Activated effector memory CD4-positive, alpha-beta T cell treated with Interleukin-2 at 50 U/mL for 16 hours (primary cell): ENCODE measurements at places on chromosomes 2 and 18.
A peak's percentile ranks its signal among the peaks of the same experiment; 100 is the strongest.

- DNase-seq, result no peak
Observed at GRCh38 chr2:11406958-11407381, 59.0 kb downstream of the E2F6 start.

DNA sequence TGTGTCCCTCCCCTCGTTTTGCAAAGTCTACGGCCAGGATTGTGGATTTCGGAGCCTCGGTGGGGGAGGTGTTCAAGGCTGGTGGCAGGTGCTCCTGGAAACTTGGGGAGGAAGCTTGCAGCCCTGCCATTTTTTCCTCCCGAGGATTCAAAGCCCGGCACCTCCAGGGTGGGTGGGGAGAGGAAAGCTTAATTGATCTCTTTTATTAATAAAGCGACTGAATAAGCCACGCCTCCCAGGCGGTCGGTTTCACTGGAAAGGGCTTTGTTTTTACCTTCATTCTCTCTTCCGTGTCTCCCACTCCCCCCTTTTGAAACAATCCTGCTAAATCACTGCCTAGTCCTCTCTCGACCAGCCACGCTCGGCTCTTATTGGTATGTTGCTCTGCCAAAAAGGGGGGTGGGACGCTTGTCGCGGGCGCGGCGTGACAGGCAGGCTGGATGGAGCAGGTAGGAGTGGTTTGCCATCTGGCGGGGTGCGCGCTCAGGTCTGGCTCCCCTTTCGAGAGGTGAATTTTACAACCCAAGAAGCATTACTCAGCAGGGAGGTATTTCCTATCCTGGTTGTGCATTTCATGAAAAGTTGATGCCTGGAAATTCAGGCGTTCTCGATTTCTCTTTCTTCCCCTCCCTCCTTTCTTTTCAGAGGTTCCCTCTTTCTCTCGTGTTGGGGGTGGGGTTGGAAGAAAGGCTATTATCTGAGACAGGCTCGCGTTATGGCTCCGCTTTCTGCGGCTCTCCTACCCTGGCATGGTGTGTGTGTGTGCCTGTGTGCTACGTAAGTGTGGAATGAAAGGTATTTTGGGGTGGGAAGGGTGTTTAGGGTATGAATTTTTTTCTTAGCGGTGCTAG, 1.4 kb downstream of the NEDD4L start:
- peak; percentile 11 for DNase-seq

GRCh38 chr2:55880416-55881143, 43.0 kb downstream of the EFEMP1 start:
- no peak for DNase-seq

GRCh38 chr2:202813387-202813786, 58.2 kb downstream of the ICA1L start:
- no peak for DNase-seq

GRCh38 chr2:237140689-237141285, 55.1 kb downstream of the COPS8 start:
- no peak for DNase-seq

GRCh38 chr18:23737578-23737977, 48.3 kb downstream of the LAMA3 start:
- DNase-seq, result no peak

GRCh38 chr2:65153515-65153914, 23.6 kb upstream of the RAB1A start:
- no peak for DNase-seq

DNA sequence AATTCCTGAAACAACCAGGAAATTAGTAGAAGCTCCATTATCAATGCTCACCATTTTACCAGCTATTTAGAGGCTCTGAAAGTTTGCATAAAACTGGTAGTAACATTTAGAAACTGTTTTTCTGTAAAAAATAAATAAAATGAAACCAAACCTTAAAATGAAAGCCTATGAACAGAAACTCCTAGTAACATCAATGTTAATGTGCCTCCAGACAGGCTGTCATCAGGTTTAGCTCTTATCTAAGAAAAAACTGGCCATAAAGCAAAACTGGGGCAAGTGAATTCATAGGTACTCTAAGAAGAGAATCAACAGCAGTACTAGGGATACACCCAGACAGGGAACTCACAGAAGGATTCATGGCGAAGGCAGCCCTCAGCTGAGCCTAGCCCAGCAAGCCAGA, 8.0 kb downstream of the E2F6 start:
- DNase-seq, result no peak

DNA sequence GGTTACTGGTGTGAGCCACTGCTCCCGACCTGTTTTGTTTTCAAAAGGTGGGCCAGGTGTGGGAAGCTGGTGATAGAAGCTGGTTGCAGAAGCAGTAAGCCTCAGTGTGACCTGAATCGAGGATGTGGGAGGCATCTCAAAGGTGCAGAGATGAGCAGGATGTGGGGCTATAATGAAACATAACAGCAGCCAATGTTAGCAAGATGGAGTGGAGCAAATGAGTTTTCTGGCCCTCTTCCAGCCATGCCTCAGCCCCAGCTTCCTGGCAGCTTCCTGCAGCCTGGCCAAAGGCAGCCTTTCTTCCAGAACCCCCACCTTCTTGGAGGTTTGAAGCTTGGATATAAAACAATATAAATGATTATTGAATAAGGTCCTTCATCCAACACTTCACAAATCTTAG, 184.8 kb downstream of the NCK2 start:
- DNase-seq, result peak; percentile 46

DNA sequence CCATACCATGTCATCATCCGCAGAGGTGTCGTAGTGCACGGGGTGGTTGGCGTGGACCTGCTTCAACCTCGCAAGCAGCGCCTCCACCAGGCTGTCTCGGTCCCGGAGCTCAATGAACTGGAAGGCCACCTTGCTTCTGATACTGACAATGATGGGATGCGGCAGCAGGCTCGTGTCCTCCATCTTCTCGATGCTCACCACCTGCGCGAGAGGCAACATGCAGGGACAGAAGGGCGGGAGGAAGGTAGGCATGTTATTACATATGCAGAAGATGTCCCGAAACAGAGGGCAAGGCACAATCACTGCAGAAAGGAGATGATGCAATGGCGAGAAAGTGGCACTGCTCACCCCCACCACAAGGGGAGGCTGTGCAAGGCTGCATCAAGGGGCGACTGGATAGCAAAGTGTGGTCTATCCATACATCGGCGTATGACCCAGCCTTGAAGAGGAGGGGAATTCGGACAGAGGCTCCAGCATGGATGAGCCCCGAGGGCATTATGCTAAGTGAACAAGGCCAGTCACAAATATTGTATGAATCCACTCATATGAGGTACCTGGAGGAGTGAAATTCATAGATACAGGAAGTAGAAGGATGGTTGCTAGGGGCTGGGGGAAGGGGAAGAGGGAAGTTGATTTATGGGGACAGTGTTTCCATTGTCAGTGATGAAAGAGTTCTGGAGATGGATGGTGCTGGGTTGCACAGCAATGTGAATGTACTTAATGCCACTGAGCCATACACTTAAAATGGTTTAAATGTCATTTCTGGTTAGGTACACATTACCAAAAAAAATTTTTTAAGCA, 36.6 kb downstream of the RPL31 start:
- no peak for DNase-seq

GRCh38 chr2:42337846-42338566, 23.0 kb downstream of the COX7A2L start:
- DNase-seq, result no peak

GRCh38 chr18:59033359-59033758, 106.3 kb upstream of the SEC11C start:
- no peak for DNase-seq

DNA sequence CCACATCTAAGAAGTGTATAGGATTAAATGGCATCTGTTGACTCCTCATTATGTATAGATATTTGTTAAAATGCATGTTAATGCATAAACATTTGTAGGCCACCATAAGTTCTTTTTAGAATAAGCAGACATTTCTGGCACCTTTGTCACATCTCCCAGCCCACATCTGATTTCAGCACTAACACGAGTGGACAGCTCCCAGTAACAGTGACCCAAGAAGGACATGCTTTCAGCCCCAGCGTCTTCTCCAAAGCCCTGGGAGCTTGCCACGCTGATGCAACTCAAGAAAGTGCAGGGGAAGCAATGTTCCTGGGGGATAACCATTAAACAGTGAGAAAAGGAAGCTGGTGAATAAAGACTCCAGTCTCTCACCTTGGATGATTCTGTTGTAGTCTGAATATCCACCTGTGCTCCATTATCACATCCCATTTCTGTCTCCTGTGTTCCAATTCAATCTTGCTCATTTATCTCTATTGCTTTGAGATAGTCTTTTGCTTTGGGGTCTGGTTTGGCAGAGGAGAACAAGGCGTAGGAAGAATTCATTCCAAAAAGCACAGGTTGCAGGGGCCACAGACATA, 182.6 kb upstream of the THSD7B start:
- DNase-seq, result no peak

DNA sequence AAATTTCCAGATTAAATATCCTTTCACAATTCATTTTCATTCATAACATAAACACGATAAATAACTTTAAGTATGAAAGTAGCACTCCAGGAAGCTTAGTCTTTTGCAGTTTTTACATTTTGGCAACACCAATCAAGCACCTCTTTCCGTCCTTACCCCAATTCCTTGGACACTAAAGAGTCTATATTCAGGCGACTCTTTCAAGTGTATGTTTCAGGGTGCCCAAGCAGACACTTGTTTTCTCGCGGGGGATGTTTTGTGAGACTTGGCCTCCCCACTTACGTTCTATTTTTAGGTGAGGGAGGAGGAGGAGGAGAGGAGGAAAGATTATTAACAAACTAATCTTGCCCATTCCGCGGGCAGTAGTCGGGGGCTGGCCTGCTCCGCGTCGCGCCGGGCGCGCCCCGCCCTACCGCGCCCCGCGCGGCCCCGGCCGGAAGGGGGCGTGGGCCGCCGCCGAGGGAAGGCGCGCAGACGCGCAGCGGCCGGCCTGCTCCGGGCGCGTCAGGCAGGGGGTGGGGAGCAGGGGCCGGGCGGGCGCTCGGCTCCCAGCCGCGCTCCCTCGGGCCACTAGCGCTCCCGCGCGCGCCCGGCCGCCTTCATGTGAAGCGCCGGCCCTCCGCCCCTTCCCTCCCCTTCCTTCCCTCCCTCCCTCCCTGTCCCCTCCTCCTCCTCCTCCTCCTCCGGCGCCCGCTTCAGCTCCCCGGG, at the start of gene ITPRID2:
Gene ITPRID2, plus strand, starts transcription at position 473 of the 708 bp plus-strand sequence. CDS start 337 bp downstream, outside the sequence.
- peak; percentile 52 for DNase-seq

- DNase-seq, result no peak
Observed at GRCh38 chr18:435940-436339, 64.6 kb downstream of the COLEC12 start.

- DNase-seq, result no peak
Observed at GRCh38 chr2:32416519-32416918, 59.7 kb downstream of the BIRC6 start.

DNA sequence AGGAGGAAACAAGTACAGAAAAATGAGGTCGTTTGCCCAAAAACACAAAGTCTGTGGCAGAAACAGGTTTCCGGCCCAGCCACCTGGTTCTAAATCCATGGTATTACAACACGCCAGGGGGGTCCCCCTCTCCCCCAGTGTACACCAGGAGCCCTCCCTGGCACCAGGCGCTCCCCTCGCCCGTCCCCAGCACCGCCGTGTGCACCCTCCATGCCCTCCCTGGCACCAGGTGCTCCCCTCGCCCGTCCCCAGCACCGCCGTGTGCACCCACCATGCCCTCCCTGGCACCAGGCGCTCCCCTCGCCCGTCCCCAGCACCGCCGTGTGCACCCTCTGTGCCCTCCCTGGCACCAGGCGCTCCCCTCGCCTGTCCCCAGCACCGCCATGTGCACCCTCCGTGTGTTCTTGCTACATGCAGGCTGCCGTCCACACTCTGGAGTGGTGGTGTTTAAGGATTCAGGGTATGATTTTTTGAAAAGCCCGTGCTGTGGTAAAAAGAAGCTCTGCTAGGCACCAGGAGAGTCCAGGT, 59.8 kb upstream of the NFATC1 start:
- no peak for DNase-seq

DNA sequence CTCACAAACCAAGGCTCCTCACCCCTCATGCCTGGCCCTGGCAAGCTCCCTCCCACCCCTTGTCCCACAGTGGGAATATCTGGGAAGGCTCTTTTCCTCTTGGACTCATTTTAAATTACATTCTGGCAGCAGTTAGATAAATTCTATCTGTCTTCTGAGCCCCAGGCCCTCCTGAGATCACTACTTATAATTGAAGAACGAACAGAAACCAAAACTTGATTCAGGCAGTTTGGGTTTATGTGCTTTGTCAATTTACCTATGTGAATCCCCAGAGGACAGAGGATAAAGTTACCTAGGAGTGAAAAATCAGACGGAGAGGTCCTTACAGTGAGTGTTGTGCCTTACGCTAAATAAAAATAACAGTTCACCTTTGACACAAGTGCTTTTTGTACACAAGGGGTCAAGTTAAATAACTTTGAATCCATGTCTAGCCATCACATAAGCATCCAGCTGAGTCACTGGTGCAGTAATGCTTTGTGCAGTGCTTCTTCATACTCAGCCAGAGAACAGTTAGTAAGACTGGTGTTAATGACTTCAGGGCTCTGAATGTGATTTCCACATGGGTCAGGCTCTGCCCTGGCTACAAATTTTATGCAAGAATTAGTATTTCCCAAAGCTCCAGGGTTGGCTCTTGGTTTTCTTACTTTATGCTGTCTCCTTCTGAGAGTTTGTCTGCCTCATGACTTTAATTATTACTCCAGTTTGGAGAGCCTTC, 329.3 kb downstream of the INSIG2 start:
- DNase-seq, result no peak

- no peak for DNase-seq
Observed at GRCh38 chr2:23586741-23587306, 201.8 kb downstream of the KLHL29 start.

GRCh38 chr2:176331646-176332045, 62.4 kb downstream of the MTX2 start:
- no peak for DNase-seq

DNA sequence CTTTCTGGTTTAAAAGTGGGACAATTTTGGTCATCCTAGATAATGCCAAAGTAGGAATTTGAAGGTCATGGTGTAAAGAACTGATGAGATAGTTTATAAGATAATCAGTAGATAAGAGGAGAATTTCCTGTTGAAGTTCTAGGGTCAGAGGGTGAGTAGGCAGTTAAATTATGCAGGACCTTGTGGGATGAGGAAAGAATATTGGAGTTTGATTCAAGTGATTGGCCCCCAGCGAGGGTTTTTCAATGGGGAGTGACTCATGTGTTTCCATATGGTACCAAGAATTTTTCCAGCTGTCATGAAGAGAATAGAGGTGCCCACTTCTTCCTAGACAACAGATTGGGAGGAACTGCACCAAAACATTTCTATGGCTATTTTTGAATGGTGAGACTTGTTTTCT, 940.2 kb upstream of the ZEB2 start:
- DNase-seq, result no peak

DNA sequence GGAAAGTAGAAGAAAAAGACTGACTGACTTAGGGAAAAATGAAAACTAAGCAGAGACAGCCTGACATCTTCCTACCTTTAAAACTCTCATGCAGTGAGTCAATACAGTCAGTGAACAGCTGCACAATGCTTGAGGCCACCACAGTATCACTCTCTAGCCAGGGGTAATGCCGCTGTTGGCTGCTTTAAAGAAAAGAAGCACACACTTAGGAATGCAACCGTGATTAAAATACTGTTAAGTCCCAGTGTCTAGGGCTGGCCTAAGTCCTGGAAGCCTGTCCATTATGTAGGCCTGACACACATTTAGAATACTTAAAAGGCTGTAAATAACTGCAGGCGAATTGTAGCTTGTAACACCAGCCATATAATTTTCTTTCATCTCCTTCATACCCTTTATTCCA, 50.7 kb downstream of the SIGLEC15 start:
- DNase-seq, result no peak

GRCh38 chr2:74223941-74224770, 25.7 kb downstream of the MTHFD2 start:
- DNase-seq, result no peak
